ENCODE measurements at places on chromosomes 16 and 17.

DNA sequence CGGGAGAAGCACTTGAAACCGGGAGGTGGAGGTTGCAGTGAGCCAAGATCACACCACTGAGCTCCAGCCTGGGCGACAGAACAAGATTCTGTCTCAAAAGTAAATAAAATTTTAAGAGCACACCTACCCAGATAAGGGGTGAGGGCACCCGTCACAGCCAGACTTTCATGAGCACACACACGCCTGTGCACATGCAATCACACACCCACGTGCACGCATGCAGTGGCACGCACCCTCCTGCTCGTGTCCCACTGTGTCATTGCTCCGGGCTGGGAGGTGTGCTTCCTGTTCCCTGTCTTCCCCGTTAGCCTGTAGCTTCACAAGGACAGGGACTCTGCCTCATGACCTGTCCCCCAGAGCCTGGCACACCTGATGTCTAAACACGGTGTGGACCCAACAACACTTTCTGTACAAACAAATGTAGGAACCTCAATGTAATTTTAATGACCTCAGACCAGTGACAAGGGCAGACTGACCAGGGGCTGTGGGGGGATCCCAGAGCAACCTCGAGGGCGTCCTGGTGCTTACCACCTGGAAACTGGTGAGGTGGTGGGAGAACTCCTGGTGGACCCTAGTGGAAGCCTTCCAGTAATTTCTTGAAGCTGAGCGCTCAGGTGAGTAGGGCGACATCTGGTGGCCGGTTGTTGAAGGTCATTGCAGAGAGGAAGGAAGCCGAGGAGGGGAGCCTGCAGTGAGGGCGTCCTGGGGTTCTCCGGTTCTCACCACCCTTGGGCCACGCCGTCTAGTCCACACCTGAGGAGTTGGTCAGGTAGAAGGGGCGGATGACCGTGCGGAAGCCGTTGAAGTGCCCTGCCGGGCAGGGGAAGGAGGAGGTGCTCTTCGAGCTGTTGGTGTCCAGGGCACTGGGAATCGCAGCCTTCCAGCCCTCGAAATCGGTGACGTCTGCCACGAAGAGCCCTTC, 8.6 kb downstream of the LGALS3BP start:
- peak; percentile 55 for DNase-seq

GRCh38 chr17:82380860-82381702, 9.5 kb downstream of the UTS2R start:
- no peak for DNase-seq

DNA sequence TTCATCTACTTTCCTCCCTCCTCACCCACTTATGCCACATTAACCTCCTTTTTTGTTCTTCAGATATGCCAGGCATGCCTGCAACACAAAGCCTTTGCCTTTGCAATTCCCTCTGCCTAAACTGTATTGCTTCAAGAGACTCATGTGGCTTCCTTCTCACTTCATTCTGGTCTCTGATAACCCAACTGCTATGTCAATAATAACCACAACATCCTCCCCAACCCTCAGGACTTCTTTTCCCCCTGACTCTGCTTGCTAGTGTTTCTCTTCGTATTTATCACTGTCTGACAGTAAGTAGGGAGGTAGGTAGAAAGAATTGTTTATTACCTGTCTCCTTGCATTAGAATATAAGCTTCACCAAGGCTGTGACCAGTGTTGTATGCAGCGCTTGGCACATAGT, 22.4 kb downstream of the RBL2 start:
- DNase-seq, result no peak

- no peak for DNase-seq
Observed at GRCh38 chr16:65663774-65664173, 541.9 kb upstream of the CDH11 start.

DNA sequence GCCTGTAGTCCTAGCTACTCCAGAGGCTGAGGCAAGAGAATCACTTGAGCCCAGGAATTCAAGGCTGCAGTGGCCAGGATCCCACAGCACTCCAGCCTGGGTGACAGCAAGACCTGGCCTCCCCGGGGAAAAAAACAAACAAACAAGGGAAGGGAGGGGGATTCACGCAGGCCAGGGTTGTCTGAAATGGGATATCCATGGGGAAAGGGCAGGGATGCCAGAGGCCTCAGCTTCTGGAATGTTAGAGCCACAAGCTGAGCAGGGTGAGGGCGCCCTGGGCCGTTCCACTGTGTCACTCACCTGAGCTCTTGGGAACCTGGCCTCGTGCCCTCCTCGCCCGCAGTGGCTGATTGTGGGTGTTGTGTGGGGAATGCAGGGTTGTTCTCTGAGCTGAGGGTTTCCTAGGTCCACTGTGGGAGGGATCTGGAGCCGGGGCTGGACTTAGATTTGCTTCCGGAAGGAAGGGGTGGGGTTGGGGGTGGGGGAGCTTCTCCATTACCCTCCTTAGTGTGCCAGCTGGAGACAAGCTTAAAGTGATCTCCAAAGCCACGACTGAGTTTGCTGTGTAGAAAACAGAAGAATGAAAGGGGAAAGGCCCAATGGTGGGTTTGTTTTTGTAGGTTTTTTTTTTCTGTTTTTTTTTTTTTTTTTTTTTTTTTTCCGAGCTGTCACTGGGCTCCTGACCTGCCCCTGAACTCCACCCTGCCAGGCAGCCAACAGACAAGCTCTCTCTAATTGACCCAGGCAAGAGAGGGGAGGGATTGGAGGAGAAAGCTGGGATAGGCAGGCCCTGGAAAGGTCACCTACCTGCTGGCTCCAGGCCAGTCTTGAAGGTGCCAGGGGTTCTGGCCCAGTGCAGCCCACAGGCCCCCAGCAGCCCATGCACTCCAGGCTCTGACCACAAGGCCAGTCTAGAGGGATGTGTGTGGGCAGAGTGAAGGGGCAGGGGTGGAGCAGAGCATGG, at the start of gene SULT1A1:
Gene SULT1A1 (minus strand): TSS at position 414 of the 964 bp plus-strand sequence. CDS start 1,189 bp downstream, outside the sequence.
- no peak for DNase-seq

GRCh38 chr17:12472252-12473173, 193.2 kb upstream of the MYOCD start:
- no peak for DNase-seq

DNA sequence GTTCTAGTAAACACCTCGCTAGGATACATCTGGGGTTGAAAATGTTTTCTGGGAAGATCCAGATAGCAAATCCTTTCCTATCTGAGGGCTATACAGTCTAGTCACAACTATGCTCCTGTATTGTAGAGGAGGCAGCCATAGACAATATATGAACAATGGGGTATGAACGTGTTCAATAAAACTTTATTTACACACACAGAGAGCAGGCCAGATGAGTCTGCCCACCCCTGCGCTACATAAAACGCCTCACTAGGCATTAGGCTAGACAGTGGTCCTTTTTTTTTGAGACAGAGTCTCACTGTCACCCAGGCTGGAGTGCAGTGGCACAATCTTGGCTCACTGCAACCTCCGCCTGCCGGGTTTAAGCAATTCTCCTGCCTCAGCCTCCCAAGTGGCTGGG, 11.1 kb downstream of the USP36 start:
- DNase-seq, result no peak

- no peak for DNase-seq
Observed at GRCh38 chr17:4807605-4808377, 839 bp downstream of the PLD2 start.

DNA sequence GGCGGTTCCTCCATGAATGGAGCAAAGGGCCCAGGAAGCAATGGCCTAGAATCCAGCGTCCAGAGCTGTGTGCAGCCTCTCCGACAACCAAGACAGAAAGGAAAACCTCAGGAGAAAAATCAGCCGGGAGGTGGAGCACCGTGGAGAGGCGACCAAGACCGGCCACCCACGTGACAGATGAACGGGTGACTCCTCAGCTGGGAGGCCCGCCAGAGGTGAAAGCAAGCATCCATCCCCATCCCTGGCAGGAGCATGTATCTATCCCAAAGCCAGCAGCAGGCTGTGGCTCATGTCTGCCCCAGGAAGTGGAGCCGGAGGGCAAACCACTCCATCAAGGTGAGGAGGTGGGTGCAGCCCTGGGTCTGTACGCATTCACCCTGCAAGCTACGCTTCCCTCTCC, 52.1 kb downstream of the FOXL1 start:
- no peak for DNase-seq

DNA sequence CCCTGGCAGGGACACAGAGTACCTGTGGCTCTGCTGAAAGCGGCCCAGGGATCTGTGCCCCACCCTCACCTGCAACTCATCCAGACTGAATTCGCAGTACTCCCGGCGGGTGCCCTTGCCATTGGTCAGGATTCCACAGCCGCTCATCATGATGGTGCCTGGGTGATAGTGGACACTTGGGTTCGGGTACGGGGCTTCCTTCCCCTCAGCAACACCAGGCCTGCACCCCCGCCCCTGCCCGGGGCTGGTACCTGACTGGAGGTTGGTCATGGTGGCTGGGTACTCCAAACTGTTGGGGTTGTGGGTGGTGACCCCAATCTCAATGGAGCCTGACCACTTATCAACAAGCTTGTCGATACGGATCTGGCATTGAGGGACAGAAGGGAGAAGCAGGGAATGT, 2.9 kb downstream of the NEURL4 start:
- no peak for DNase-seq

DNA sequence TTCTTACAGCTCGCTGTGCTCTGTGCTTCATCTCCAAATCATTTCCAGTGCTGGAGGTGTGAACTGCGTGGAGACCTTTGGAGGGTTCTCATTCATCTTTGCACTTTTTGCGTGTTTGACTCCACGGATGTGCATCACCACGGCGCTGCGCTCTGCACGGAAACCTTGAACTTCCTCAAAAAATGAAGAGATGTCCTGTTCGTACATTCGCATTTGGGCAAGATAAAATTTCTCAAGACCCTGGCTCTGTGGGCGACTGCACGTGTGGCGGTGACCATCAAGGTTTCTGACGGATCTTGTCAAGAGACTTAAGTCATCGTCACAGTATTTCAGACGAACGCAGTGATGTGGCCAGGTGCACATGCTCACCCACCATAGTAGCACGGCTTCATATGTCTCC, 10.3 kb upstream of the PVALEF start:
- DNase-seq, result no peak

DNA sequence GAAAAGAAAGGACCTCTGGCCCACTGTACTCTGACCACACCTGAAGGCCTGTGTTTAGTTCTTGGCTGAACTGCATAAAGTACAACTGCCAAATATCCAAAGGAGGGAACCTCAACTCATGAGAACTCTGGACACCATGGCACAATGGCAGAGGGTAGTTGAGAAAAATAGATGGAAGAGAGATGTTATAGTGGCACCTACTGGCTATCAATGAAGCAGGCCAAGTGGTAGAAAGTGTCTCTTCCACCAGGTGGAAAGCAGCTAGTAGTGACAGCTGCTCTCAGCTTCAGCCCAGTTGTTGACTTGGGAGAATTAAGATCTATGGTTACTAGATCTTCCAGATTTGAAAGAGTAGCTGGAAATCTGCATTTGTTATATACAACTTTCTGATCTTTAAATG, 3.2 kb downstream of the MED31 start:
- DNase-seq, result no peak

- DNase-seq, result no peak
Observed at GRCh38 chr17:70544317-70544716, 375.0 kb downstream of the KCNJ2 start.

DNA sequence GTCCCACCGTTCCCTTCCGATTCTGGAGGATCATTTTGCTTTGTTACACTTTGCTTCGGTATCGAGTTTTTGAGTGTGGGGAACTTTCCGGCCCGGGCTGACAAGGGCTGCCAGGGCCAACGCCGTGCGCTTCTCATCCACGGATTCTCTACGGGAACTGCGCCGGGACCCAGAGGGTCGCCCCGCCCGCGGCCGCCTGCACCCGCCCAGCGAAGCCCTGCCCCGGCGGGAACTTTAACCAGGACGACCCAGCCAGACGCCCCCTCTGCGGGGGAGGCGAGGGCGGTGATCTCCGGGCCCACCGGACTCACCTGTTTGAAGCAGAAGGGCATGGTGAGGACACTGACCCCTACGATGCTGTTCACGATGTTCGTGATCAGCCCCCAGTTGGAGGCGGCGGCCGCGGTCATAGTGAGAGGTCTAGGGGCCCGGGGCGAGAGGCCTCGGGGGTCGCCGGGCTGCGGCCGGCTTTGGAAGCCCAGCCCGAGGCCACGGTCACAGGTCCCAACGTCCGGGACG, 536 bp downstream of the SLC38A10 start:
- no peak for DNase-seq
